ENCODE measurements at places on chromosomes 3 and 15. TPM values are rescaled to one million over a fixed set of nuclear protein-coding genes. Genes with fewer than 3 reads are reported as not detected.

The CADPS gene
- not detected for total RNA-seq

The LTK gene
- not detected for total RNA-seq

The SCN5A gene
- 0.70 TPM for total RNA-seq

The GPR27 gene
- 3.3 TPM for total RNA-seq

The NR2E3 gene
- 0.38 TPM for total RNA-seq

The RTP4 gene
- not detected for total RNA-seq

The XIRP1 gene
- 0.07 TPM for total RNA-seq

The CD276 gene
- 66.6 TPM for total RNA-seq

The EFCC1 gene
- total RNA-seq: 0.06 TPM

The RTP3 gene
- total RNA-seq: not detected

The SI gene
- not detected for total RNA-seq

The HIGD2B gene
- total RNA-seq: not detected

The TM4SF1 gene
- total RNA-seq: 2,525 TPM

The STXBP5L gene
- total RNA-seq: not detected

The PLA2G4D gene
- not detected for total RNA-seq

The GCNT3 gene
- total RNA-seq: 149 TPM

The SPATA12 gene
- 0.44 TPM for total RNA-seq

The HESX1 gene
- 0.23 TPM for total RNA-seq

The TAGLN3 gene
- total RNA-seq: not detected

The TMEM45A gene
- total RNA-seq: 2.9 TPM

The OCA2 gene
- total RNA-seq: 0.09 TPM

The PRSS50 gene
- not detected for total RNA-seq

The CCR5 gene
- total RNA-seq: not detected

The KIF9 gene
- 19.6 TPM for total RNA-seq

The SH2D7 gene
- total RNA-seq: not detected

Measured in A549 treated with CpdA at 1 μM for 4 hours (cell line).